Stimulated activated CD8-positive, alpha-beta memory T cell treated with anti-CD3 and anti-CD28 coated beads, Interleukin-15, amount 100 ng/mL, for 24 hours (primary cell): ENCODE measurements at places on chromosomes 13 and 19.

GRCh38 chr19:46495786-46496099 is at the start of gene PNMA8B:
Gene PNMA8B (minus strand): TSS chr19:46495867. CDS start chr19:46495465, 402 bp downstream.
- DNase-seq = no peak

GRCh38 chr19:48443731-48444128 is 2.1 kb upstream of the GRWD1 start:
- DNase-seq = no peak

GRCh38 chr19:53927739-53928138 is 18.7 kb downstream of the CACNG7 start:
- DNase-seq = no peak

DNA sequence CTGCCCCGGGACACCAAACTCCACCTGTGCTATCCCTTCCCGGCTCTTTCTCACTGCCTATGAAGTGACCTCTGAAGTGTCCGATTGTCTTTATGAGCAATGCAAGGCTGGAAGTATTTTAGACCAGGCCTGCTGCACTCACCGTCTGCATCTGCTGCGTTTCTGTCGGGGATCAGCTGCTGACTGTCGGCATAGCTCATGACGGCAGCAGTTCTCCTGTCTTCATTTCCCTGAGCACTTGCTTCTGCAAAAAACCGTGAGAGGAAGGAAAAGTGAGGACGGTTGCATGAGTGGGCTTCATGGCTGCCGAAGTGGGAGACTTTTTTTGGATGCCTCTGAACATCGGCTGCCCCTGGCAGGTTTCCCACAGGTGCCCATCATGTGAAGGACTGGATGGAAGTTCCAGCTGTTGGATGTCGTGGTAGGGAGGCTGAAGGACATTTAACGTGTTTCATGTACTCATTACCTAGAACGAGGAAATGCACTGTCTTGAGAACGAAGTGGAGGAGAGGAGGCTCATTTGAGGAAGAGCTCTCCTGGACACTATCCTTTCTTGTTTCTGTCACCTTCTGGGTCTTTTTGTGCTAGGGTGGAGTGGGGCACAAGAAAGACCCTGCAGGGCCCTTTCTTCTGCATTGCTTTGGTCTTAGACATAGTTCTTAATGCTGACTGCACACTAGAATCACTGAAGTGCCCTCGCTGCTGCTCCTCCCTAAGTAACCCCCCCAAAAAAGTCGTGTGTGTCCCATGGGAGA is 94.7 kb downstream of the RNASEH2B start:
- no peak for DNase-seq

- DNase-seq = no peak
These were observed 61.1 kb upstream of the TPM4 start for GRCh38 chr19:16014923-16015804.

- DNase-seq = no peak
These were observed 32.2 kb downstream of the TMEM255B start for GRCh38 chr13:113791226-113791625.

DNA sequence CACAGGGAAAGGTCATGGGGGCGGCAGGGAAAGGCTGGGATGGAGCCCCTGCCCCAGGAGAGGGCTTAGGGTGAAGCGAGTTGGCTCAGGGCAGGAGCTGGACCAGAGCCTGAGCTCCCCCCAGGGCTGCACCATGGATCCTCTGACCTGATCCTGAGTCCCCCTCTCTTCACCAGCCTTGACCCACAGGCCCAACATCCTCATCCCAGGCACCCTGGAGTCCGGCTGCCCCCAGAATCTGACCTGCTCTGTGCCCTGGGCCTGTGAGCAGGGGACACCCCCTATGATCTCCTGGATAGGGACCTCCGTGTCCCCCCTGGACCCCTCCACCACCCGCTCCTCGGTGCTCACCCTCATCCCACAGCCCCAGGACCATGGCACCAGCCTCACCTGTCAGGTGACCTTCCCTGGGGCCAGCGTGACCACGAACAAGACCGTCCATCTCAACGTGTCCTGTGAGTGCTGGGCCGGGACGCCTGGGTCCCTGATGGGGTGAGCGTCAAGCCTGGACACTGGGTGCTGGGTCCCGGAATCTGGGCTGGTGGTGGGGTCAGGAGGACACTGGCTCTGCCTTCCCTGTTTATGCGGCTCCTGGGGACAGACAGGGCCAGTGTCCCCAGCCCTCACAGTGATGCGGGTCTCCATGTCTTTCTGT is 842 bp downstream of the SIGLEC9 start:
- DNase-seq = no peak

GRCh38 chr19:18292462-18292809 is 11.0 kb upstream of the JUND start:
- DNase-seq = no peak

DNA sequence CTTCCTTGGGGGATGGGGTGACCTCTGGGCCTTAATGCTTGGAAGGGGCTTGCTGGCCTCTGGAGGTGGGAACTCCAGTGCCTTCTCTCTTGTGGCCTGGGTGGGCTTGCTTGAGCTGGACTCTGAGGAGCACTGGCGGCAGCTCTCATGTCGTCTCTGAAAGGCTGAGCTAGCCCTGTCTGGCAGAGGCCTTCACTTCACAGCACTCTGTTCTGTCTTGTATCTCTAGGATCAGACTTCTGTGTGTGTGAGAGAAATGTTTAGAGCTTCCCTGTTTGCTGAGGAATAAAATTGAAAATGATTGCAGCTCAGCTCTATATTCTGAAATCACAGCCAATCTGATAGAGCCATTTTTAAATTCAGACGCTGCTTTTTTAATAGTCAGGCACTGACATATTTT is 185.3 kb downstream of the KCNRG start:
- DNase-seq = no peak

DNA sequence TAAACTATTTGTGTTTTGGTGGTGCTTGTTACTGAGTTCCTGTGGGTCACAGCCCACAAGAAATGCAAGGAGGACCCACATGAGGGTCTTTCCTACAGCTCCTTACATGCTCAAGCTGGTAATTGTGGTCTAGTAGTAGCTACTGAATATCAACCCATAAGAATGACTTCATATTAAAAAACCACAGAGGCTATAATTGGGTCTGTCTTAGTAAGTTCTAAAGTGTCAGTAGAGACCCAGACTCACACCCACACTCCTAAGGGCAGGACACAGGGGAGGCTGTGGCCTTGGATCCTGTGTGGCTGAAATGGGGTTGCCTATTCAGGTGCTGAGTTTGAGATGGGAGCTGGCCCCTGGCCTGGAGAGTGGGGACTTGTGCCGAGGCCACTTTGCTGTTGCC is 19.6 kb downstream of the TFDP1 start:
- DNase-seq = no peak

DNA sequence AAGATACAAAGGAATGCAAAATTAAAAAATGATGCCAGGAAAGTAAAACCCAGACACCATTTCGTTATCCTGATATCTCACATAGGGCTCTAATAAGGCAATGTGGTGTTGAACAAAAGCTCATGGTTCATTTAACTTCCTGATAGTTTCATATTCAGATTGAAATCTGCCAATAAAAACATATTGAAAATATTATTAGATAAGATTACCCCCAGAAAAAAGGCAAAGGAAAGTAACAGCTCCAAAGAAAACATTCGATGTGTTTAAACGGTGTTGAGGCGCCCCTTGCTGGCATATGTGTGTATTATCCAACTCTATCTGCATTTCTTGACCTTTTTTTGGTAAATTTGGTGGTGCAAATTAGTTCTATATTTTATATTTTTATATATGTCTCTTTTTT is 75.9 kb downstream of the ESD start:
- no peak for DNase-seq
